ENCODE measurements at places on chromosomes 12 and 14. TPM values are rescaled to one million over a fixed set of nuclear protein-coding genes. Genes with fewer than 3 reads are reported as not detected.

FBLN5 gene
- 1.6 TPM for total RNA-seq

SIVA1 gene
- total RNA-seq = 20.4 TPM

SERPINA10 gene
- total RNA-seq = not detected

PZP gene
- total RNA-seq = under 0.01 TPM

CRACR2A gene
- 0.82 TPM for total RNA-seq

RFX4 gene
- 2.9 TPM for total RNA-seq

SFSWAP gene
- total RNA-seq = 21.2 TPM

KRT79 gene
- total RNA-seq = not detected

ACOT4 gene
- total RNA-seq = 1.2 TPM

DHRS2 gene
- total RNA-seq = 0.41 TPM

ZC3H14 gene
- 84.8 TPM for total RNA-seq

NPFF gene
- total RNA-seq = not detected

BCL11B gene
- total RNA-seq = 58.3 TPM

ISCU gene
- 40.8 TPM for total RNA-seq

SAMD15 gene
- total RNA-seq = 12.6 TPM

HOXC5 gene
- not detected for total RNA-seq

FICD gene
- total RNA-seq = 5.3 TPM

LRP1-AS gene
- total RNA-seq = not detected

Data from frontal cortex (tissue), 4 donors.